ENCODE measurements at places on chromosomes 12 and 14.

- no peak for DNase-seq
Measured at GRCh38 chr12:103779410-103780092, 61.5 kb downstream of the NT5DC3 start.

GRCh38 chr12:109737631-109738030, 24.0 kb downstream of the FAM222A start:
- DNase-seq = no peak

DNA sequence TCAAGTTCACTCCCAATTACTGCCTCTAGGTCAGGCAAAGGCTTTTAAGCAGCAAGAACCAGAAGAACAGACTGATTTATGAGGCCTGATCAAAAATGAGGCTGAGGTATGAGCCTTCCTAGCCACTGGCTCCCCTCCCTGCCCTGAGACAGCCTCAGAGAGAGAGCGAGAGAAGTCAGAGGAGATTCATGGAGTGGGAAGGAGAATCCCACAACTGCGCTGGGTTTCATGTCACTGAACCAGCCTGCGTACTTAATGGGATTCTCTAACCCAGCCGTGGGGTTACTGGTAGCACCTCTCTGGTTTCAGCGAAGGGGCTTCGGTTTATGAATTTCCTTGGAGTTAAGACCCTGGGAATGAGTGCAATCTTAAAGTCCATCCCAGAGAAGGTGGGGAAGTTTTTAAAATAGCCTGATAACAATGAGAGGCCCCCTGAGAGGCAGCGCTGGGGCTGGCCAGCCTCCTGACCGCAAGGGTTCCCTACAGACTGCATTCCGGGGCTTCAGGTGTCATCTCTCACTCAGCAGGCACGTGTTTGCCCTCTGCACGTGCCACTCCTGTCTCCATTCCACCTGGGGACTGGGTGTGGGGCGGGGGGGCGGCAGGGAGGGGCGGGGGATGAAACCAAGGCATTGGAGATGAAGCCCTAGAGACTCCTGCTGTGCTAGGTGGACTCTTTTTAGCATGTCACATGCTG, 6.1 kb upstream of the GPRC5A start:
- no peak for DNase-seq

GRCh38 chr14:76780875-76781647, 19.8 kb downstream of the VASH1 start:
- DNase-seq = no peak

- DNase-seq = no peak
Measured at GRCh38 chr12:89875809-89876208, 167.2 kb upstream of the ATP2B1 start.

DNA sequence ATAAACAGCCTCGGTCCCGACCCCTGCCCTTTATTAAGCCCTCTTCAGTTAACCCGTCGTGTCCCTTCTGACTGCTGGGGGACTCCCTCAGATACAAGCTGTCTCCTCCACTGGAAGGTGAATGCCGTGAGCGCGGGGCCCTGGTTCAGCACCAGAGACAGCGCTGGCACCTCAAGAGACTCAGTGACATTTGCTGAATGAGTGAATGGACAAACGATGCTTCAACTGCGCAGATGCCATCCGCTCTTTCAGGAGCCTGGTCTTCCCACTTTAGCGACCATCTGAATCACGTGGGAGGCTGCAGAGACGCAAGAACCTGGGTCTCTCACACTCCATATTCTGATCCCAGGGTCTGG, 92.6 kb upstream of the SFSWAP start:
- DNase-seq = no peak

- no peak for DNase-seq
Measured at GRCh38 chr12:13851828-13852227, 129.6 kb downstream of the GRIN2B start.

DNA sequence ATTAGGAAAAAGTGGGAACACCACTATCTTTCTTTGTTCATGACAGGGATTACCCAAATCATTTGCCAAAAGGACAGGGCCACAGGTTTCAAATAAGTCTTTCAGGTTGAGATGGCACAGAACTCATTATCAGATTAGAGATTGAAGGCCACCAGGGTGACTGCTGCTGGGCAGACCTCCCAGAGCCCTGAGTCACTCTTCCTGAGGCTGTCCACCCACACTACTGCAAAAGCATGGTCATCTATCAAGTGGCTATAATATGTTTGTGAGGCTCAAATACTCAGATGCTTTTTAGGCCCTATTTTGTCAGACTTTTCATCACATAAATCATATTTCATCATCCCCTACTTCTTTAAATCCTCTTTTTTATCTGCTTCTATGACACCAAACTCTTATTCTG, 155.3 kb upstream of the CCDC196 start:
- no peak for DNase-seq

DNA sequence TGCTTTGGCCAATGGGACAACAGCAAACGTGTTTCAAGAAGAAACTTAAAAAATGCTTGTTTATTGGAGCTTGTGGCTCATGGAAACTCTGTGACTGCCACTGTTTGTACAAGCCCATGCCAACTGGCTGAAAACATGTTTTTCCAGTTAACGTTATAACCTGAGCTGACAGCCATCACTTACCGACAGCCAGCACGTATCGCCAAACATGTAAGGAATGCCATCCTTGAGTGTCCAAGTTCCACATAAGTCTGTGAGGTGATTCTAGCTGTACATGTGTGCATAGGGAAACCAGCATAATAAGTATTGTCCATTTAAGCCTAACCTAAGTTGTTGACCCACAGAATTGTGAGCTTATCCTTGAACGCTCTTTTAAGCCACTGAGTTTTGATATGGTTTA, 596.9 kb downstream of the TRHDE start:
- no peak for DNase-seq

DNA sequence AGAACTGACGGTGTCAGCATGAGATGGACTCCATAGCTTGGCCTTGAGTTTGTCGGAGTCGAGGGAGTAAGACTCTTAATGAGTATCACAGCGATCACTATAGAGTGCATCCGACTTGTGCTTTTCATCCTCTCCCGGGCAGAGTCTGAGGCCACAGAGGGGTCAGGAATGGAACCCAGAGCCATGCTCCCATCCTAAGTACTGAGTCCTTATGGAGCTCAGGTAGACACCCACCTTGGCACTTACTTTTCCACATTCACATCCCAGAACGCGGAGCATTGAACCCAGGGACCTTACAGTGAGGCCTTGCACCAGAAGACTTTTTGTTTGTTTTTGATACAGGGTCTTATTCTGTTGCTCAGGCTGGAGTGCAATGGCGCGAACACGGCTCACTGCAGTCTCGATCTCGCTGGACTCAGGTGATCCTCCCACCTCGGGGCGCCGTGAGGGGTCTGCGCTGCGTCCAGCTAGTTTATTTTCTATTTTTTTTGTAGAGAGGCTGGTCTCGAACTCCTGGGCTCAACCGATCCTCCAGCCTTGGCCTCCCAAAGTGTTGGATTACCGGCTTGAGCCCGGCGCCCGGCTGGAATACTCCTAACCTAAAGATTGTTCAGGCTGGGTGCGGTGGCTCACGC, 719 bp upstream of the SRSF9 start:
- no peak for DNase-seq

- DNase-seq = no peak
Measured at GRCh38 chr12:26287671-26288381, 92.5 kb downstream of the SSPN start.

DNA sequence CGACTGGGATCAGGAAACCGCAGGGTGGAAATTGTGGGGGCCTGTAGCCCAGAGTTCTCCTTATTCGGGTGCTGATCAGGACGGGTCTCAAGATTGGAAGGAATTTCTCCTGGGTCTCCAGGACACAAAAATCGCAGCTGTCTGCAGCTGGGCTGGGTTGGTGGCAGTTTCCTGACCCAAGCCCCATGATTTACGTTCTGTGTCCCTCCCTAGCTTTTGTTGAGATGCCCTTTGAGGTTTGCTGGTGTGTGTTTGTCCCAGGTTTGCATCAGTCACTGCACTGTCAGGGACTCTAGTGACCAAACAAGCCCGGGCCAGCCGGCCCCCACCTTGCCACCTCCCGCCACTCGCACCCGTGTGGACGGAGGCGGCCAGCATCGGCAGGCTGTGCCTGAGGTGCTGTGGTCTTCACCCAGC, 89.5 kb downstream of the FBXL14 start:
- DNase-seq = no peak

DNA sequence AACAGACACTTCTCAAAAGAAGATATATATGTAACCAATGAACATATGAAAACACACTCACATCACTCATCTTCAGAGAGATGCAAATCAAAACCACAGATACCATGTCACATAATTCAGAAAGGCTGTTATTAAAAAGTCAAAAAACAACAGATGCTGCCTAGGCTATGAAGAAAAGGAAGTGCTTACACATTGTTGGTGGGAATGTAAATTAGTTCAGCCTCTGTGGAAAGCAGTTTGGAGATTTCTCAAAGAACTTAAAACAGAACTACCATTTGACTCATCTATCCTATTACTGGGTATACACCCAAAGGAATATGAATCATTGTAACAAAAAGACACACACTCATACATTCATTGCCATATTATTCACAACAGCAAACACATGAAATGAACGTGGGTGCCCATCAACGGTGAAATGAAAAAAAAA, 35.1 kb downstream of the EIF2S3B start:
- no peak for DNase-seq

DNA sequence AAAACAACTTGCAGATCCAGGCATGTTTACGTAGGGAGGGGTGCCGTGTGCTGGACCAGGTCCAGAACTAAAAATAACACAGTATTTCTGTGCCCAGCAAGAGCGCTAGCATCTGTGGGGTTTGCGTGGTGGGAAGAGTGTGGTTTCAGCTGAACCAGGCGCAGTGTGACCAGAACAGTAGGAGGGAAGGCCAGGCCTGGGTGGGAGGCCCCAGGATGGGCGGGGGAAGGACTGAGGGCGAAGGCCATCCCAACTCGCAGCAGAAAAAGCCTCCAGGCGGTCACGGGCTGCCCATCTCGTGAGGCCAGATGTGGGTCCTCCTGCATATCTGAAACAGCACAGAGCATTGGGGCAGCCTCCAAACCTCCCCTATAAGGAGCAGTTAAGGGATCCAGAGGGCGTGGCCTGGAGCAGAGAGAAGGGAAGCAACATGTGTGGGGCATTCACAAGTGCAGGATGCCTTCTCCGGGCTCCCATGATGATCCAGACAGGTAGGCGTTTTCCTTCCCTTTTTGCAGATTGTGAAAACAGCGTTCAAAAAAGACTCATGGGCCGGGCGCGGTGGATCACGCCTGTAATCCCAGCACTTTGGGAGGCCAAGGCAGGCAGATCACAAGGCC, 17.8 kb upstream of the CD9 start:
- no peak for DNase-seq

GRCh38 chr12:110917961-110918360, 2.4 kb downstream of the MYL2 start:
- DNase-seq = no peak

DNA sequence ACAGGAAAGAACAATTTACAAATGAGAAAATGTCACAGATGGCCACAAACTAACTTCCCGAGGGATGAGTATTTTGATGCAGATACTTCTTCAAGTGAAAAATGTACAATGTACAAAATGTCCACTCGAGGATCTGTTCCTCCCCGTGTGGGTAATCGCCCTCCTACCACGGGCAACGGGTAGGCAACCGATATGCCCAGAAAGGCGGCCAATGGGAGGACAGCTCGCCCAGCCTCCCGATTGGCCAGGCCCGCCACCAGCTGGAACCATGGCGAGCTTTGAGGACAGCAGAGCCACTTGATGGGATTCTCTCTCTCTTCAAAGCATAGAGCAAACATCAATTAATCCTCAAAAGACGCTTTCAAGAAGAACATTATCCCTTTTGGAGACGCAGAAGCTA, 42.3 kb downstream of the DPF3 start:
- DNase-seq = no peak

DNA sequence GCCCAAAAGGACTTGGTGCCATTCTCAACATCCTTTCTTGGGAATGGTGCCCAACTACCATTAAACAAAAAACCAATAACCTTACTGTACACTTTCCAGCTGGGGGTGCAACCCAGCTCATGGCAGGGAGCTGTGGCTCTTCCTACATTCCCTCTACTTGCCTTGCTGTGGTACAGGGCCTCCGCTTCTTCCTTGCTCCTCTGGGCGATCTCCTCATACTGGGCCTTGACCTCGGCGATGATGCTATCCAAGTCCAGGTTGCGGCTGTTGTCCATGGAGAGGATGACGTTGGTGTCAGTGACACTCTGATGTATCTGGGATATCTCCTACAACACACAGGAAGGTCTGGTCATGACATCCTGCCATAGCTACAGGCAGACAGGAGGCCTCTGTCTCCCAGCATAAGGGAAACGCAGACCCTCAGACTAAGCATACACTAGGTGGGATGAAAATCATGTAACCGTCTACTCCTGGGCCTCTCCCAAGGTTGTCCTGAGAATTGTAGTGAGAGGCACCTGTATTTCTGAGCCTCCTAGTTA, 3.9 kb downstream of the KRT2 start:
- DNase-seq = no peak

DNA sequence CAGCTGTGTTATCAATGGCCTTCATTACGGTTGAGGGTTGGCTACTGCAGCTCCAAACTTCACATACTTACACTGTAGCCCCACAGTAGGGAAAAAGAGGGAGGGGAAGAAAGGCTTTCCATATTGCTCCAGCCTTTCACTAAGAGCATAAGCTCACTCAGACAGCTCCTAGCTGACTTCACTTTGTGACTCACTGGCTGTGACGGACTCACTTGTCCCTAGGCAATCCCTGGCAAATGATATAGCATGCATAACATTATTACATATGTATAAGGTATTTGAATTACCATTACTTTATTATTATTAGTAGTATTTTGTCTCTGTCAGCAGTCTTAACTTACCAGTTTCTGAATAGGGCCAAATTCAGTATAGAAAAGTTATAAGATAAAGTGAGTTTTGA, 350.7 kb downstream of the RMST start:
- no peak for DNase-seq

GRCh38 chr12:43362910-43363694, 188.9 kb downstream of the ADAMTS20 start:
- no peak for DNase-seq

DNA sequence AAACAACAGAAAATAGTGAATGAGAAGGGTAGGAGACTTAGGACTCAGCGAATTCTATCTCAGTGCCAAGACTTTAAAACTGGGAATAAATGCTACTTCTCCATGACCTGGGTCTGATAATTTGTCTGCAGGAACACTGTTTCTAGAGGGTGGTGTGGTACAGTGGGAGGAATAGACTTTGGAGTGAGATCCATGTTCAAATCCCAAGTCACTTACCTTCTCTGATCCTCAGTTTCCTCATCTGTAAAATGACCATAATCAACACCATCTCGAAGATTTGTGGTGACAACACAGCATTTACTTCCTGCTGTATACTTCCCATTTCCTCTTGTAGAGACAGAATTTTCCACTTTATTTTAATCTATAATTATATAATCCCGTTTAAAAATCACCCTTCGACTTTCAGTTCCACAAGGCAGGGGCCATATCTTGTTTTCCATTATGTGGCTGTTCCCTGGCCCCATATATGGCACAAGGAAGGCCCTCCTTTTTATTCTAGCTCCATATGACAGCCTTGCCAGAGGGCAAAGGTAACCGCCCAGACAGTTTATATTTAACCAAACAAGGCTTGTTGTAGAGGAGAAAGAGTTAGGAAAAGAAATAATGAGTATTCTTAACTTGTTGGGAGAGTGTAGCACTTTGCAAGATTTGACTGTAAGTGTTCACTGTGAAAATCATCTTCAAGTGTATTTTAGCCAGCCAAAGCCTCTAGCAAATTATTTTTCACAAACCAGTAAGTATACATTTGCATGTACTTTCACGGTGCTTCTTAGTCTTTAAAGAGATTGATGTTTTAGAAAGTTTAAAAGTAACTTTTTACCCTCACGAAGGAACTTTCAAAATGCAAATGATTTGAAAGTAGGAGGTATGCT, 243.1 kb downstream of the AKAP6 start:
- DNase-seq = no peak

Measured in omental fat pad (tissue), 4 donors.